ENCODE measurements at places on chromosomes 4 and X. TPM values are rescaled to one million over a fixed set of nuclear protein-coding genes. Genes with fewer than 3 reads are reported as not detected.

DNA sequence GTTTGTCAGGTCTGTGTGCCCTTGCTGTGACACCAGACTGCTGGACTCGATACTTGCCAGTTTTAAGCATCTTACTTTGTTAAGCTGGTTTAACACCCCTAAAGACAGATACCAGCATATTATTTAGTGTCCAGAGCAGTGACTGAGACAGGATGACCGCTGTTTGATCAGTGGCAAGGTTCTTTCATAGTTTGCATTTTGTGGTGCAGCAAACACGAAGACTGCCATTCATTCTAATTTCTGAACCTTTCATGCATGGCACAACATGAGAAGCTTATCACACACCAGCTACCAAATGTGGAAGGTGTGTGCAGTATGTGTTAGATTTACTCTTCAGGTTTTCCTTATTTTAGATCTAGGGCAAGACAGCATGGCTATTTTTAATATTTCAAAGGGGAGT is 28.2 kb downstream of the JADE1 start:
- DNase-seq, result no peak

GRCh38 chrX:129077424-129078170 is 445.7 kb downstream of the SMARCA1 start:
- DNase-seq, result no peak

- no peak for DNase-seq
These were observed 56.2 kb downstream of the METTL14 start for GRCh38 chr4:118741301-118741855.

- DNase-seq, result no peak
These were observed 291.7 kb downstream of the SLITRK2 start for GRCh38 chrX:146109362-146109761.

Gene RNF150
- total RNA-seq, result 85.3 TPM

Gene NFKB1
- 22.2 TPM for total RNA-seq

Gene F9
- not detected for total RNA-seq

Gene RTL5
- 7.9 TPM for total RNA-seq

Gene MSL3
- 12.0 TPM for total RNA-seq

Measured in adrenal gland (tissue), 19 donors.